ENCODE measurements at places on chromosomes 11 and 22. TPM values are rescaled to one million over a fixed set of nuclear protein-coding genes. Genes with fewer than 3 reads are reported as not detected.

Gene ENTHD1
- total RNA-seq, result not detected

Gene KRTAP5-7
- total RNA-seq, result not detected

Gene TENM4
- 3.6 TPM for total RNA-seq

Gene PNPLA3
- total RNA-seq, result 0.27 TPM

Gene PGA4
- not detected for total RNA-seq

Gene RCOR2
- total RNA-seq, result 3.6 TPM

Gene BBOX1
- not detected for total RNA-seq

Gene ACRV1
- not detected for total RNA-seq

Gene VWCE
- 0.81 TPM for total RNA-seq

Gene CASP1
- 7.0 TPM for total RNA-seq

Gene MS4A4A
- 3.0 TPM for total RNA-seq

Gene ZNHIT2
- total RNA-seq, result 5.0 TPM

Gene OR51B5
- not detected for total RNA-seq

Gene NNMT
- 6.9 TPM for total RNA-seq

Gene PDE2A
- total RNA-seq, result 10.4 TPM

Gene C11orf87
- total RNA-seq, result 0.09 TPM

Gene CARD16
- total RNA-seq, result 29.5 TPM

Gene PTGDR2
- 1.2 TPM for total RNA-seq

Gene GVQW3
- 2.7 TPM for total RNA-seq

Gene OR52A1
- not detected for total RNA-seq

Gene SLC22A9
- not detected for total RNA-seq

Gene H19
- total RNA-seq, result 235 TPM

Gene OR2D3
- total RNA-seq, result not detected

Gene KRTAP5-10
- total RNA-seq, result not detected

Gene CCDC90B
- 28.0 TPM for total RNA-seq

Gene HBB
- 253 TPM for total RNA-seq

Gene RFPL2
- not detected for total RNA-seq

Gene ADM
- 9.2 TPM for total RNA-seq

Gene MAPK12
- total RNA-seq, result 17.3 TPM

Gene APOL2
- 55.7 TPM for total RNA-seq

Gene ROBO4
- 16.0 TPM for total RNA-seq

Gene HEPHL1
- not detected for total RNA-seq

Gene MRPL23
- total RNA-seq, result 45.9 TPM

Gene CTSW
- 0.71 TPM for total RNA-seq

Gene DUSP8
- 25.4 TPM for total RNA-seq

Gene AQP11
- 1.3 TPM for total RNA-seq

Gene FAM180B
- total RNA-seq, result not detected

Gene UBQLN3
- total RNA-seq, result not detected

Gene SAMM50
- total RNA-seq, result 67.8 TPM

Gene SLC22A25
- not detected for total RNA-seq

Gene OSBP2
- 6.7 TPM for total RNA-seq

Gene MED15
- total RNA-seq, result 63.7 TPM

Gene MUC2
- not detected for total RNA-seq

Gene OR5P2
- not detected for total RNA-seq

Gene OR8D2
- total RNA-seq, result not detected

Gene FOLR2
- total RNA-seq, result 11.5 TPM

Gene POU2AF3
- 0.33 TPM for total RNA-seq

Gene TST
- 34.1 TPM for total RNA-seq

Gene KRTAP5-9
- total RNA-seq, result not detected

Gene IFITM1
- total RNA-seq, result 182 TPM

Gene FOSL1
- 1.7 TPM for total RNA-seq

Gene SLN
- total RNA-seq, result 44.4 TPM

Gene IL10RA
- 5.4 TPM for total RNA-seq

Gene TEX54
- not detected for total RNA-seq

Gene FXYD2
- total RNA-seq, result 1.8 TPM

All from heart right ventricle (tissue), 16 donors.